Substantia nigra (tissue), 51 donors: ENCODE measurements at places on chromosomes 4 and X.

DNA sequence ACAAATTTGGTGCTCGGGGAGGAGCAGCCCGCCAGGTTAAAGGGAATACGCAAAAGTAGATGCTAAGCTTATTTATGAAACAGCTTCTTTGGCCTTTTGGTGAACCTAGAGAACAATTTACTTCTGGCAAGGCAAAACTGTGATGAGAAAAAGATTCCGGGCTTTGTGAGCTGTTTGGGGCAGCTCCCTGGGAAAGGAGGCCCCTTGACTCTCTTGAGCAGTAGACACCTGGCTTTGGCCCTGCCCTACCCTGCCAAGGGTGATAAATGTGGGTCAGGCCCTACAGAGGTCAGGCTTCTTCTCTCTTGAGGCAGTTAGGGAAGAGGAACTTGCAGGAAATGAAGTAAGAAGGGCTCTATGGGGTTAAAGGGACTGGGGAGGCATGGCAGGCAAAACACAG lies 509.6 kb downstream of the MID1IP1 start:
- DNase-seq: no peak

GRCh38 chr4:52665592-52665991 lies 6.5 kb upstream of the USP46 start:
- no peak for DNase-seq

GRCh38 chrX:150607201-150607600 lies 38.8 kb downstream of the MTM1 start:
- DNase-seq: no peak

- DNase-seq: no peak
Observed at GRCh38 chrX:71917621-71918343, 7.1 kb downstream of the NHSL2 start.

DNA sequence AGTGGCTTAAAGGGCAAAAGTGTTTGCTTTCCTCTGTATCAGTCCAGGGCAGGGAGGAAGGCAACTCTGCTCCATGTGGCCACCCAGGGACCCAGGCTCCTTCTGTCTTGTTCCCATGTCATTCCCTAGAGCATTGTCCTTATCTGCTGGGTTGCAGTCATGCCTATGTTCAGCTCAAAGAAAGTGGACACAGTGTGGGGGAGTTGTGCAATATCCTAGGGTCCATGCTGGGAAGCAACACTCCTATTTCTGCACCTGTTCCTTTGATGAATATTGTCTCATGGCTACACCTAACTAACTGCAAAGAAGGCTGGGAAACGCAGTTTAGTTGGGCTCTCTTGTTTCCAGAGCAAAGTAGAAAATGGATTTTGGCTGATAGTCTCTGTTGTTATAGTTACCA lies 107.0 kb upstream of the OTUD4 start:
- DNase-seq: no peak

GRCh38 chr4:114282937-114283336 lies 303.5 kb upstream of the ARSJ start:
- no peak for DNase-seq

DNA sequence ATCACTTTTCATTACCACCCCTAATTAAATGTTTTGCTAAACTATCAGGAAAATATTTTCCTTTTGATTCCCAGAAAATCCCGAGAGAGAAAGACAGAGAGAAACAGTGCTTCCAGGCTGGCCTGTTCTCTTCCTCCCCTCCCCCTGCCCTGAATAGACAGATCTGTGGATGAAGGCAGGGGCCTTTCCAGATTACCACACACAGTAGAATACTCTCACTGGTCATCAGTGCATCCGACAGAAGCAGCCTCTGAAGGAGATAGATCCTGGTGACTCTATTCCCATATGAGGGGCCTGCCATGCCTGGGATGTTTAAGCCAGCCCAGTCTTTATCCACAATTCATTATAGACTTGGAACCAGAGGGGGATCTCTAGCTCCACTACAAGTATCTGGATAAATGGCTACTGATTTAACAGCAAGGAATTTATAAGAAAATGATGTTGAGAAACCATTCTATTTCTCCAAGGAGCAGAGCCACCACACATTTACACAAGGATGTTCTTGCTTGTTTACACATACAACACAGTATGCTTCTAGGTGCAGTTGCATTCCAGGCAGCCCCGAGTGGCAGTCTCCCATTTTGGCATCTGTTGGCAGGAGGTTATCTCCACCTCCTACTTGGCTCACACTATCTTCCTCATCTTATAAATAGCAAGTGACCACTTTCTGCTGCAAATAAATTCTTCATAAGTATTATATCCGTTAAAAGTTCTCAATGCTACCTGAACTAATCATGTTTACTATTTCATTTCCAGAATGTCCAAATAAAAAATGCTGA lies 115.8 kb downstream of the HS6ST2 start:
- DNase-seq: no peak

DNA sequence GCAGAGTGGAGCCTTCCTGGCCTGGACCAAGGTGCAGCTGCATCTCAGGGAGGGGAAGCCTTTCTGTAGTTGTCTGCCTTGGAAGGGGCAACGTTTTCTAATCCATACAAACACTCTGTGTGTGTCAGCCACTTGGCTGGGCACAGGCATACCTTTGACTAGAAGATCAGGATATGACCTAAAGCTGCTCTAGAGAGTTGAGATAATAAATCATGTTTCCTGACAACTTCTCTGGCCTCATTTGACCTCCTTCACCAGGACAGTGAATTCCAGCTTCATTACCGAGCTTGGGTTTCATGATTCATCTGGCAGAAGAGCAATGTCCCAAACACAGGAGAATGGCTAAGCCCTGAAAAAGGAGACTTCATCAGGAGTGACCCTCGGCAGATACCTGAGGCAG lies 89.6 kb upstream of the KIT start:
- DNase-seq: no peak

DNA sequence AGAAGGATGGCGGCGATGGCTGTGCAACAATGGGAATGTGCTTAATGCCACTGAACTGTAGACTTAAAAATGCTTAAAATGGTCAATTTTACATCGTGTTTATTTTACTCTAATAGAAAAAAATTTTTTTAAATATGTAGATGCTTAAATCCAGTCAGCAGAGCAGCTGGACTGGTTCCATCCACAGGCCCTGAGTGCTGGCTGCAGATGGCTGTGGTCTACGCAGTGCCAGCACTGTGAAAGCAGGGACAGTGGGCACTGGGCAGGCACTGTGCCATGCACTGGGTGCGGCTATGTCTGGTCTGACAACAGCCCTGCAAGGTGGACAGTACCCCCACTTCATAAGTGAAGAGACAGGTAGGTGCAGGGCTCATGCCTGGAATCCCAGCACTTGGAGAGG lies 175.2 kb downstream of the AFAP1 start:
- DNase-seq: no peak

DNA sequence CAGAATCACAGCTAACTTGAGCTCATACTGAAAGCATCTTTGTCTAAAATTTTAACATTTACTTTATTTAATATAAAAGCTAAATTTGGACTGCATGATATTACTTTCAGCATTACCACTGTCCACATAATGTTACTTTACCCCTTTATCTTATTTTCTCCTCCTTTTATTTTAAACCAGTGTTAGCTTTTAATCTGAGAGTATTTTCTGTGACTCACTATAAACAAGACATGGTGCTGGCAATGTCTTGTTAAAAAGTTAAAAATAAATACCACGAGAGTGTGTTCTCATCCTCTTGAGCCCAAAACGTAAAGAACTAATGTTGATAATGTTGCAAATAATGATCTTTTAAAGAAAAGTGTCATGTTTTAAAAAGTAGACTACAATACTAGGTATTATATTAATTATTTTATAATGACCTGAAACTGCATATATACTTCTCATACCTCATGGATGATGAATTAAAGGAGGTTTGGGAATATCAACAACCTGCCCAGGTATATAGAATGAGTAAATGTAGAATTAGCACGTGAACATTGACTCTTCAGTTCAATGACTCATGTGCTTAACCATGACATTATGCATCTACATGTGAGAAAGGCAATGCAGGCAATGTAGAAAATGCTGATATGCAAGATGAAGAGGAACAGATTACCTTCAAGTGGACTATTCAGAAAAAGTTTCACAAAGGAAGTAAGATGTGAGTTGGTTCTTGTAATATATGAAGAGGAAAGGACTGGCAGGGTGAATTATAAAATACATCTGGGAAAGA lies 454.1 kb upstream of the ADGRL3 start:
- DNase-seq: no peak

DNA sequence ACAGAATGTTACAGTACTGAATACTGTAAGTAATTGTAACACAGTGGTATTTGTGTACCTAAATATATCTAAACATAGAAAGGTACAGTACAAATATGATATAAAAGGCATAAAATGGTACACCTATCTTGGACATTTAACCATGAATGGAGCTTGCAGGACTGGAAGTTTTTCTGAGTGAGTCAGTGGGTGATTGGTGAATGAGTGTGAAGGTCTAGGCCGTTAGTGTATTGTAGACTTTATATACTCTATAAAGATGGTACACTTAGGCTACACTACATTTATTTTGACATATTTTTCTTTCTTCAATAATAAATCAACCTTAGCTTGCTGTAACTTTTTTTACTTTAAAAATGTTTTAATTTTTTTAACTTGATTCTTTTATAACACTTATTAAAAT lies 422.5 kb upstream of the FSTL5 start:
- no peak for DNase-seq

GRCh38 chr4:33058998-33059397 lies 2338.8 kb downstream of the PCDH7 start:
- DNase-seq: no peak

DNA sequence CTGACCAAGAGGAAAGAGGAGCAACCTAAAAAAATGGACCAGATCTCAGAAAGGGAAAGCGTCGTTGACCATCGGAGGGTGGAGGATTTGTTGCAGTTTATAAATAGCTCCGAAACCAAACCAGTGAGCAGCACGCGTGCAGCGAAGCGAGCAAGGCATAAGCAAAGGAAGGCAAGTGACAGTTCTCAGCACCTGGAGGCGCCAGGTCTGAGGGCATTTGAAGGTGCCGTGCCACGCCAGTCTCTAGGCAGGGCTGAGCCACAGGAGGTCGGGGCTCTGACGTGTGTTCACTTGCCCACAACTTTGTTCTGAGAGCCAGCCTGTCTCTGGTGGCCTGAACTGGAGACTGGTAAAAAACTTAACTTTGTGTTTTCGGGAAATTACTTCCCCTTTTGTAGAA lies 59.7 kb downstream of the TNIP2 start:
- no peak for DNase-seq

GRCh38 chrX:104319346-104319745 lies 64.6 kb upstream of the ESX1 start:
- no peak for DNase-seq

- DNase-seq: no peak
Observed at GRCh38 chr4:72390409-72390808, 178.6 kb downstream of the ADAMTS3 start.

DNA sequence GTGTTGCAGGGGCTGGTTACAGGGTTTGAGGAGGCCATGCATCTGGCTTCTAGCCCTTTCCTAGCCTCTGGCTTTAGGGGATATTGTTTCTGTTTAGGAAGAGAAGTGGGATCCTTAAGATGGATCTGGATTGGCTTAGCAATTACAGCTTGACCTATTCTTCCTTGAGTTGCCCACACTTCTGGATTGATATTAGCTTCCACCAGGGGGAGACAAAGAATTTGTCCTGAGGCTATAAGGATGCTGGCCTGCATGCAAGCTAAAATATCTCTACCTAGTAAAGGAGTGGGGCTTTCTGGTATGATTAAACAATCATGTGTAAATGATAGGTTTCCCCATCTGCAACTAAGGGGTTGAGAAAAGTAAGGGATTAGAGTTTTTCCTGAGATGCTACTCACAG lies 117.2 kb downstream of the TEX13C start:
- DNase-seq: no peak

DNA sequence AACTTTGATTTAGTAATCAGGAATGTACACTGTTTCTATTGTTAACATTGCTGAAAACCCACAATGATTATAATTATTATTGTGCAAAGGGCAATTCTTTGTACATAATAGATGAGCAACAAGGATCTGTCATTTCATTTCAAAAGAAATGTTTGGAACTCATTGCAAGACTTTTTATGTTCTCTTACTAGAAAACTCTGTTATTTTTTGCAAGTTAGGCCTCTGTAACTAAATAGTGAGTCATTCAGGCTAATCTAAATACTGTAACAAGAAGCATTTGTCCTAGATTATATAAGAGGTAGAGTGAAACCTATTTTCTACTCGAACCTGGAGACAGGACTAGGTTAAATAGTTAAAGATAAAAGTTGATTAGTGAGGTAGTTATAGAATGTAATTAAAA lies 93.2 kb upstream of the FAM47B start:
- DNase-seq: no peak

DNA sequence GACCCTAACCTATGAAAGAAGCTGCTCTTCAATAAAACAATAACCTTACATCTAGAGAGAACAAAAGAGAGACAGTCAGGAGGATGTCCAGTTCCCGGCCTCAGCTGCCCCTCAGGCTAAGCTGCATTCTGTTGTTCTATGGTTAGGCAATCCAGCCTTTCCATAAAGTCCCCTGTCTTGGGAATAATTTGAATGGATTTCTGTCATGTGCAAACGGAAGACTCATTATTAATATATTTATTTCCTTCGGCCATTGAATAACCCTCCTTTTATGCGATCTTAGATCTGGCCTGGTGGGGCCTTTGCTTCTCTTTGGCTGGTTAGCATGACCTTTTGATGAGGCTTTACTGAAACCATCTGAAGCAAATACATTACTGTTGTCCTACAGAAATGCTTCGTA lies 80.1 kb downstream of the ANKRD50 start:
- DNase-seq: no peak

DNA sequence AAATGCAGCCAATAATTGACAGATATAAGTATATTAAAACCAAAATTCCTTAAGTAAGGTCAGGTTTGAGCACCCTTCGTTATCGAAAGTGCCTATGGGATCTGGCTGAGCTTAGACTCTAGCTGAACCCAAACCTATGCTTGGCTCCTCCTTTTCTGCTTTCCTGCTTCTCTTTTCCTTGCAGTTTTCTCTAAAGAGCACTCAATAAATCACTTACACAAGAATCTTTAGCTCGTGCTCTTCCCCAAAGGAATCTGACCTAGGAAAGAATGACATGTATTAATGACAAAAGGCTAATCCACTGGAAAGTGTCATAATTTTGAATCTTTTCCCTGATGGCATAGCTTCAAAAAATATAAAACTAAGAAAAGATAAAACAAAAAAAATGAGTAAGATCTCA lies 282.7 kb downstream of the DKK2 start:
- no peak for DNase-seq

DNA sequence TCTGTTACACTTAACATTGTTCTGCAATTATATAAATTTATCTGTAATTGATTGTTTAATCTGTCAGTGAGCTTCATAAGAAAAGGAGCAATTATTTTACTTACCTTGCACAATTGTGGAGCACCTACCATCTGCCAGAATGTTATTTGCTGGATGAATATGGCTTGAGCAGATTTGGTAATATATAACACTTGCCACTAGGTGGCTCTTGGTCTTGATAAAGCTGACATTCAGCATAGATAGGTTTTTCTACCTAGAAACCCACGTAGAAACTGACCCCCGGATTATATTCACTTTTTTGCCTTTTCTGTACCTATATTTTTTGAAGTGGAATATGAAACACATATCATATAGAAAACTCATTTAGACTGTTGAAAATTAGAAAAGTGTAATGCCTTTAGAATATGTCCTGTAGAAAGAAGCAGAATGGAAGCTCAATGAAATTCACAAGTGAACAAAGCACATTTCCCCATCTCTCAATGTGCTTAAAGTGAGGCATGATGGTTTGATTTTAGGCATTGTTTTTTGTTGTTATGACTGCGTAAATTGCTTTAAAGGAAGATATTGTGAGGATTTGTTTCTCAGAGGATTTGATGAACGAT lies 9.5 kb downstream of the RBPJ start:
- no peak for DNase-seq
